Stimulated activated CD8-positive, alpha-beta memory T cell treated with anti-CD3 and anti-CD28 coated beads, Interleukin-7, amount 100 ng/mL, for 1 hour (primary cell): ENCODE measurements at places on chromosomes 11 and 22.
A peak's percentile ranks its signal among the peaks of the same experiment; 100 is the strongest.

DNA sequence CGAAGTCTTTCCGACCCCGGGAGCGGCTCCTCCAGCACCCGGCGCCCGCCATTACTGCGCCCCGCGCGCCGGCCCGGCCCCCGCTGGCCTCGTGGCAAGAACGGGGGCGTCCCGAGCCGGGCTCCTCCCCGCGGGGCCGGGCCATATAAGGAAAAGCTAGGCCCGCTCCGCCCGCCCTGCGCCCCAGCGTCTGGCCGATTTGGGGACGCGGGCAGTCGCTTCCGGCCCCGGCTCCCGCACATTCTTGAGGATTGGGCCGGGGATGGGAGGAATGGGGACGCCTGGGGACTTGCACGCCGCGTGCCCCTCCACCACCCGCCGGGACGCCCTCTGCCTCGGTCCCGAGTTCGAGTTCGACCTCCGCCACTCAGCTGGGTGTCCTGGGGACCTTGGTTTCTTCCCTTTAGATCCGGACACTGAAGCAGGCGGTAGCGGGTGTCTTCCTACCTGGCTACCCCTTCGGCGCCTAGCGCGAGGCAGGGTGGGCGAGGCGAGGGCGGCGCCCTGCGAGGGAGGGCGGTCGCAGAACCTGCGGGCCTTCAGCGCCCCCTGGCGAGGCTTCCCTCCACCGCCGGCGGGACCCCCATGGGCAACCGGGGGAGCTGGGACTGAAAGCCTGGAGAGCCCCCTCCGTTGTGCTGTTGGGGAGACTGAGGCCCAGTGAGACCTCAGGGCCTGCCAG is 3.8 kb downstream of the SMTN start:
- DNase-seq, result peak; percentile 77

DNA sequence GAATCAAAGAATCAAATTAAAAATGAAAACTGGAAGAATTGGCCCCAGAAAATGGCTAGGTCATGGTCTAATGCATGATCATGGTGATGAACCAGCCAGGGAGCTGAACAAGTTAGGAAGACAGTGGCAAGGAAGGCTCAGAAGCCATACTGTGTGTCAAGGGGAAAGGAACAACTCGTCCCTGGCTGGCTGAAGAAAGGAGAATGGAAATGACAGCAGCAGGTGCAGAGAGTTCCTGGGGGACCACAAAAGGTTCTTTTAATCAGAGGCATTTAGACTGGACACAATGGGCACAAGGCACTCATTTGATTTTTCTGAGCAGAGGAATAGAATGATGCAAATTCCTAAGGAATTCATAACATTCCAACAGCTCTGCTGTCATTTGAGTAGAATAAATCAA is 209.9 kb downstream of the LARGE1 start:
- DNase-seq, result no peak

GRCh38 chr22:45843031-45843430 is 133.9 kb downstream of the WNT7B start:
- no peak for DNase-seq

DNA sequence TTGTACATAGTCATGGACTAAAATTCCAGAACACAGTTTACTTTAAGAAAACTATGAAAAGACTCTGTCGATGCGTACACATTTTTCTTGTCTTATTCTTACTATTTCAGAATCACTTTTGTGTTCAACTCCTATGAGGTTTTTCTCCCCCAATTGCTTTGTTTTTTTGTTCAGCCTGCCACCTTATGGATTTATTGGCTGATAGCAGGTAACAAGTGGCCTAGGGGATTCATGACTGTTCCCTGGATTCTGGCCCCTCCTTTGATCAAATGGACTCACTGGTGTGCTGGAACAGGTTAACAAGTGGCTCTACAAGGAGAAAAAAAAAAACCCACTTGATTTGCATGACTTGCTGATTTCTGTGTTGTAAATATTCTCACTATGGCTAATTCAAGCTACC is 10.6 kb downstream of the MMP20 start:
- DNase-seq, result no peak

DNA sequence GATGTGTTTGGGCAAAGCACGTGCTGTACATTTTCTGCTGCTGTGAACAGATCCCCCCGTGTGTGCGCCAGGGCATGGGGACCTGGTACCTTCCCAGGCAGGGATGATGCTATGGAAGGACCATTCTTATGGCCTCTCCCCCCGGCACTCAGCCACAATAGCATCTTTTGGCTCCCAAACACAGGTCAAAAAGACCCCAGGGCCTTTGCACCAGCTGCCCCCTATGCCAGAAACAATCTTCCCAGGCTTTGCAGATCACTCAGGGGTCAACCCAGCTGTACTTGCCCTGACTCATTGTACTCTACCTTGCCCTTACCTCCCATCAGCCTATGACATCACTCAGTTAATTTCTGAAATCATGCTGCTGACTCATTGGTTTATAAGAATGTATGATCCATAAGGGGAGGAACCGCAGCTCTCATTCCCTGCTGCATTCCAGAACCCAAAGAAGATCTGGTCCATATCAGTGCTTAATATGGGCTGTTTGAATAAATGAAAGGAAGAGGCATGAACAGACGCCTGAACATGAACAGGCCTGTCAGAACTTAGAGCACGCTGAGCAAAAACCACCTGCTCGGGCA is 100.7 kb downstream of the CELSR1 start:
- no peak for DNase-seq

GRCh38 chr22:28299309-28299708 is 380.3 kb upstream of the PITPNB start:
- DNase-seq, result no peak

DNA sequence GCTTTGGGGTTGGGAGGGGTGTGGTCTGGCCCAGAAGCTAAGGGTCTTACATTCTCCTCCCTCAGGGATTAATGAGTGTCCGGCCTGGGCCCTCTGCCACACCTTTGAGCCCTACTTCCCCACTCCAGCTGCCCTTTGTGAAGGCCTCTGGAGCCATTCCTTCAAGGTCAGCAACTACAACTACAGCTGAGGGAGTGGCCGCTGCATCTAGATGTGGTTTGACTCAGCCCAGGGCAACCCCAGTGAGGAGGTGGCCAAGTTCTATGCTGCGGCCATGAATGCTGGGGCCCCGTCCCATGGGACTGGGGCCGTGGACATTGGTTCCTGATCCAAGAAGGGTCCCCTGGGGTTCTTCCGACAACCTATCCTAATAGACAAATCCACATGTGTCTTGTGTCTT is 14.3 kb upstream of the FOLR1 start:
- DNase-seq, result no peak

DNA sequence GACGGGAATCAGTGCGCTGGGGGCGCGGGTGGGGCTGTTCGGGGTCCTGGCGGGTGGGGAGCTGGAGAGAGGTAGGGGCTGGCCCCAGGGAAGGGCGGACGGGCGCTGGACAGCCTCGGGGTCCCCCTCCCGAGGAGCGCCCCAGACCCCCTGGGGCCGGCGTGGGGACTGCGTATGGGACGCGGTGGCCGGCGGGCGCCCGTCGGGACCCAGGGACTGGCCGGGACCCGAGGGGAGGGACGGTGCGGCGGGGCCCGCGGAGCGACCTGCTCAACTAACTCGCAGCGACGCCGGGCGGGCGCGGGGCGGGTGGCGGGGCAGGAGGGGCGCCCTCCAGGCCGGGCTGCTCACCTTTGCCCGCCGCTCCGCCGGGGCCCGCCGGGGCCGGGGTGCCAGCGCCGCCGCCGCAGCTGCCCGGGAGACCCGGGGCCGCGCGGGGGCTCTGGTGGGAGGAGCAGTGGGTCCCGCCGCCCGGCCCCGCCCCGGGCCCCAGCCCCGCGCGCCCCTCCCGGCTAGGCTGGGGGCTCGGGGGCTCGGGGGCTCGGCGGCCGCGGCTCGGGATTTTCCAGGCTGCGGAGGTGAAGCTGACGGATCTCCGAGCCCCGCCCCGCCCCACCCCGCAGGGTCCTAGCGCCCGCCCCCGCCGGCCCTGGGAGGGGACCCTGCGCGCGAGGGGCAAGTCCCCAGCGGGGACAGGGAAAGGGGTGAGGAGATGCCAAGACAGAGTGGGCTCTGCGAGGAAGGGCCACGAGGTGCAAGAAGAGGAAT is 12.3 kb downstream of the STARD10 start:
- peak; percentile 8 for DNase-seq

DNA sequence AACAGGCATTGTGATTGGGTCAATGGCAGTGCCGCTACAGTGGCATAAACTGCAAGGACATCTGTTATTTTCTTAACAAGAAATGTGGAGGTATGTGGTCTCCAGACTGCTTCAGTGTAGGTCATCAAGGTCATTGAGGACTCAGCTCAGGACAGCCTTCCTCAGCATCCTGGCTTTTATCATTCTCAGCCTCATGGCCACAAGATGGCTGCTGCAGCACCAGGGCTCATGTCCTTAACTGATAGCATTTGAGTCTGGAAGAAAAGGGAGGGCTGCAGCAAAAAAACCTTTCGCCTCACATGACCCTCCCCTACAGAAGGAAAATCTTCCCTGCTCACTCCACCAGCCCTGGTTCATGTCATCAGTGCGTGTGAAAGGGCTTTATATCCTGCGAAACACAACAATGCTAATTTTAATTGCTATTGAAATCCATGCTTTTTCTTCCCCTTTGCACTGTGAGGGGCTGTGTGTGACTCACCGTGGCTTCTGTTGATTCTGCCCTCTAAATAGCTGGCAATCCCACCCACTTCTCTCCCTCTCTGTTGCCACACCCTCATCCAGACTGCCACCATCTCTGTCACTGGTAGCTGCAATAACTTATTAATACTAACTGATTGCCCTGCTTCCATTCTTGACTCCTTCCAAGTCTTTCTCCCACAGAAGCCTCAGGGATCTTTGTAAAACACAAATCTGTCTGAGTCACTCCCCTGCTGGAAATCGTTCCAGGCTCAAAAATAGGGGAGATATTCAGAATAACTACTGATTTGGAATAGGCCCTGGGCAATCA is 43.8 kb downstream of the CHRDL2 start:
- DNase-seq, result no peak

- no peak for DNase-seq
These were observed 29.3 kb downstream of the RRP7A start for GRCh38 chr22:42490243-42490832.

- DNase-seq, result no peak
These were observed 4.7 kb upstream of the CASP5 start for GRCh38 chr11:105027678-105028077.

GRCh38 chr11:71322861-71323582 is 70.6 kb upstream of the SHANK2 start:
- no peak for DNase-seq

- no peak for DNase-seq
These were observed 764.8 kb upstream of the FAT3 start for GRCh38 chr11:91459840-91460239.
